Lower leg skin (tissue), 4 donors: ENCODE measurements at places on chromosomes 5 and 9. TPM values are rescaled to one million over a fixed set of nuclear protein-coding genes. Genes with fewer than 3 reads are reported as not detected.

GRCh38 chr9:127323393-127323792 is 58.8 kb downstream of the GARNL3 start:
- DNase-seq, result no peak

- DNase-seq, result no peak
These were observed 127.6 kb downstream of the SNCAIP start for GRCh38 chr5:122439645-122440044.

GRCh38 chr9:130237076-130237475 is 28.5 kb upstream of the HMCN2 start:
- no peak for DNase-seq

GRCh38 chr5:135178476-135179155 is 144.6 kb upstream of the PITX1 start:
- no peak for DNase-seq

The SPAG8 gene
- not detected for total RNA-seq
